ENCODE measurements at places on chromosomes 5 and 9. TPM values are rescaled to one million over a fixed set of nuclear protein-coding genes. Genes with fewer than 3 reads are reported as not detected.

The PCDHA1 gene
- 0.07 TPM for total RNA-seq

DNA sequence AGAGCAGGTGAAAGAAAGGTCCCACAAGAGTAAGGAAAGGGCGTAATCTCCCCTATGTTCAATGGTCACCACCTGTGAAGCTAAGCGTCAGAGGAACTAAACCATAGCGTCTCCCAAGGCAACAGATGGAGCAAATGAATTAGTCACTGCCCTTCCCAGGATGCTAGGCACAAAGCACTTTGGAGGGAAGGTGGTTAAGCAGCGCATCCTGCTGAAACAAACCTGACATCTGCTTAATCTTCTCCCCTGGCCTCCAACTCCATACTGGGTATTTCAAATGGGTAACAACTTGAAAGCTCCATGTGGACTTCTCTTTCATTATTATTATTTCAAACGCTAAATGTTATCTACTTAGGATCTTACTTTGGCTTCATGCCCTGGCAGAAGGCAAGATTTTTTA lies 227.3 kb downstream of the MLLT3 start:
- H3K4me1 ChIP-seq = peaks cover 22% of the 10 kb centered on the region
- H3K36me3 ChIP-seq = peaks cover 19% of the 10 kb centered on the region
- no peak overlapping the region for H3K27ac ChIP-seq
- H3K27me3 ChIP-seq = no peaks in the 10 kb centered on the region

The OMD gene
- total RNA-seq = not detected

The STPG3 gene
- 0.48 TPM for total RNA-seq

DNA sequence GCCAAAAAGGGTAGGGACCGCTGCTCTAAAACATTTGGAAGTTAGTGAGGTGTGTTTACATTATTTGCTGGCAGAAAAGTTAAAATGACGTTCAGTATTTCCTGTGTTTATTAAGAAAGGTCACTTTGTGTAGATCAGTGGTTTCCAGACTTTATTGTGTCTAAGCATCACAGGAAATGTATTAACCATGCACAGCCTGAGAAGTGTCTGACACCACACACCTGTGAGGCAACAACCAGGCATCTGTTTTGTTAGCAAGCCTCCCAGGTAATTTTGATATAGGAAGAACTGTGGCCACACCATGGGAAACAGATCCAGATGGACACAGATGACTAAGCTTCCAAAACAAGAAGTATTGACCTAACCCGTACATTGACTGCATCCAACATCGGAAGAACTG lies 12.0 kb downstream of the TTC1 start:
- no peaks in the 10 kb centered on the region for H3K27me3 ChIP-seq
- peaks cover 29% of the 10 kb centered on the region for H3K36me3 ChIP-seq
- H3K4me1 ChIP-seq = peaks cover 15% of the 10 kb centered on the region
- no peak overlapping the region for H3K27ac ChIP-seq
- H3K4me3 ChIP-seq = no peak overlapping the region

The KLF9 gene
- 13.5 TPM for total RNA-seq

The FOXI1 gene
- not detected for total RNA-seq

- no peak overlapping the region for H3K27ac ChIP-seq
- H3K27me3 ChIP-seq = peaks cover 6% of the 10 kb centered on the region
- no peaks in the 10 kb centered on the region for H3K36me3 ChIP-seq
- H3K4me1 ChIP-seq = peaks cover 1% of the 10 kb centered on the region
These were observed 261.6 kb downstream of the ARRDC3 start for GRCh38 chr5:91121347-91121993.

- no peak for DNase-seq
- H3K4me3 ChIP-seq = peak overlapping the region; percentile 96
- peaks cover 42% of the 10 kb centered on the region for H3K36me3 ChIP-seq
- H3K27me3 ChIP-seq = no peaks in the 10 kb centered on the region
These were observed 601 bp downstream of the FBXO38 start for GRCh38 chr5:148384380-148384737.

The SPAAR gene
- not detected for total RNA-seq

The NDST1 gene
- total RNA-seq = 3.0 TPM

The PCDHB5 gene
- not detected for total RNA-seq

DNA sequence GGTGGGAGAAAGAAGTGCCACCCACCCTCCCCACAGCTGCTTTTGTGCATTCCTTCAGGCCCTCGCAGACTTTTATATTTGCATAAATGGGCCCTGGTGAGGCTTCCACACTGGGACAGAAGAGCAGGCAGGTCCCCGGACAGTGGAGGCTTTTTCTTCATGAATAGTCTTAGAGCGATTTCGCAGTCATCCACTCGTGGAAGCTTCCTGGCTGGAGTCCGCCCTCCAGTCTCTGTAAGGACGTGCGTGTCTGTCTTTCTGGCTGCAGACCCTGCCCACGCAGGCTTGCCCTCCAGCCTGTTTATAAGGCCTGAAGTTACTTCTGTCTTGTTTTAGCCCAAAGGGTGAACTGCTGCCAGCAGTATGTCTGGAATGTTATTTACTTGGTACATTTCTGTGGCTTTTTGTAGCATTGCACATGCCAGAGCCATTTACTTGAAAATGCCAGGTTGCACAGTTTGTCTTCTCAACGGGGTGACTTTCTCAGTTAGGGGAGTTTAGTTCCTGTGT lies 195.7 kb downstream of the AOPEP start:
- no peak overlapping the region for H3K4me3 ChIP-seq
- H3K36me3 ChIP-seq = no peaks in the 10 kb centered on the region
- no peak for DNase-seq
- H3K27me3 ChIP-seq = peaks cover 2% of the 10 kb centered on the region
- no peak overlapping the region for H3K27ac ChIP-seq

DNA sequence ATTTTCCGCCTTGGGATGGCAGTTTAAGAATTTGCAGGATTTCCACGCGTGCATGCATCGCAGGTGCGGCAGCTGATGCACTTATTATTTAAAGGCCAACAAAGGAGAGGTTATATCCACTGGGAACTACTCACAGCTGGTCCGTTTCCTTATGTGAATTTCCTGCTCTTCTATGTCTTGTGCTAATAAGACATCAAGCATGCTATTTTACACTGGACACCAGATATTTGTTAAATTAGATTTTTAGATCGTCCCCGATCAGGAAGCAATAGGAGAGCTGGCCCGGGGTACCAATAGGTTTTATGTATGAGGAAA lies 476 bp upstream of the DTWD2 start:
- H3K27ac ChIP-seq = peak overlapping the region; percentile 34
- H3K4me1 ChIP-seq = peaks cover 19% of the 10 kb centered on the region
- DNase-seq = no peak
- no peaks in the 10 kb centered on the region for H3K36me3 ChIP-seq

- H3K27ac ChIP-seq = no peak overlapping the region
- H3K4me3 ChIP-seq = no peak overlapping the region
- H3K36me3 ChIP-seq = no peaks in the 10 kb centered on the region
- peaks cover 10% of the 10 kb centered on the region for H3K4me1 ChIP-seq
These were observed 14.7 kb upstream of the TDRD7 start for GRCh38 chr9:97397220-97397619.

- no peak for DNase-seq
- H3K27ac ChIP-seq = no peak overlapping the region
- H3K27me3 ChIP-seq = no peaks in the 10 kb centered on the region
- H3K4me1 ChIP-seq = no peaks in the 10 kb centered on the region
These were observed 653.6 kb upstream of the ITGA1 start for GRCh38 chr5:52134013-52134650.

The PCDHGA12 gene
- total RNA-seq = 0.11 TPM

- H3K27ac ChIP-seq = no peak overlapping the region
- H3K4me1 ChIP-seq = no peaks in the 10 kb centered on the region
- H3K36me3 ChIP-seq = peaks cover 55% of the 10 kb centered on the region
- H3K4me3 ChIP-seq = no peak overlapping the region
- no peaks in the 10 kb centered on the region for H3K27me3 ChIP-seq
- DNase-seq = no peak
These were observed 65.4 kb downstream of the SSBP2 start for GRCh38 chr5:81685471-81685870.

- no peaks in the 10 kb centered on the region for H3K27me3 ChIP-seq
- H3K27ac ChIP-seq = no peak overlapping the region
- no peak for DNase-seq
- H3K36me3 ChIP-seq = no peaks in the 10 kb centered on the region
- no peaks in the 10 kb centered on the region for H3K4me1 ChIP-seq
- no peak overlapping the region for H3K4me3 ChIP-seq
These were observed 46.5 kb upstream of the NR5A1 start for GRCh38 chr9:124553738-124554137.

DNA sequence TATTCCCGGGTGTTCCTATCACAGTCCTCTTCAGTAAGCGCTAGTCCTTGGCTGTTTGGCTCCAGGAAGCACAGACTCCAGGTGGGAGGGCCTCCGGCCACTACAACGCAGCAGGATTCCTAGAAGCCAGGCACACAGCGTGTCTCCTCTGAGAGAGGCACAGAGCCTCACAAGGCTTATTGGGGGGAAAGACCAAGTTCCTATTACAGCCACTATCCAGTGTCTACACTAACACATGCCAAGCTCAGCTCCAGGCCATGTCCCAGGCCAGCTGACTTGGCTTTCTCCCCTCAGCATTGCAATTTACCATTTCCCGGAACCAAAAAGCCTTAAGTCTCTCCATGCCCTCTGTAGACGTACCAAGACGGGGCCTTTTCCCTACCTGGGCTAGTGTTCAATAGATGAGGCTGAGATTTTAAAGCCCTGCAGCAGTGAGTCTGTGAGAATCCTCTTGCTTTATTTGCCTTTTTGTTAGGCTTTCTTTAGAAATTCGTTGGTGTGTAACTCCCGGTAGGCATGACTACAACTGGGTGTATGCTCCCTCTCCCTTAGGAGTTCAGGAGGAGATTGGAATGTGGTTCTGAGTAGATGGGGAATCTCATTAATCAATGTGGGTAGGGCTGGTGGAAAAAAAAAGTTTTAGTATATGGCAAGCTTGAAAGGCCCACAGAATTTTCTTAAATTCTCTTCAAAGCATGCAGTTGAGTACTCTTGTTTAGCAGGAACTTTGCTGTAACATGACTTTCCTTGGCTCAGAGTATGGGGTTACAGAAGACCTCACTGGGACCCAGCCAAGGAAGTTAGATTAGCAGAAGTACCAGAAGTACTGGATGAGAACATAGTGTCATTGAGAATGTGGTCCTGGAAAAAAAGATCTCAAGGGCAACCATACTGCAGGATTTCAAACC lies 84.3 kb upstream of the SLC1A3 start:
- no peak for DNase-seq
- no peak overlapping the region for H3K4me3 ChIP-seq
- no peaks in the 10 kb centered on the region for H3K4me1 ChIP-seq
- peaks cover 2% of the 10 kb centered on the region for H3K27me3 ChIP-seq
- no peaks in the 10 kb centered on the region for H3K36me3 ChIP-seq

GRCh38 chr9:30591461-30591860 lies 1793.0 kb upstream of the ACO1 start:
- H3K4me1 ChIP-seq = no peaks in the 10 kb centered on the region
- no peak overlapping the region for H3K4me3 ChIP-seq

- no peaks in the 10 kb centered on the region for H3K4me1 ChIP-seq
- H3K27ac ChIP-seq = no peak overlapping the region
- H3K36me3 ChIP-seq = no peaks in the 10 kb centered on the region
- H3K27me3 ChIP-seq = no peaks in the 10 kb centered on the region
These were observed 527.0 kb upstream of the TUSC1 start for GRCh38 chr9:26205261-26205660.

The IFNA13 gene
- not detected for total RNA-seq

DNA sequence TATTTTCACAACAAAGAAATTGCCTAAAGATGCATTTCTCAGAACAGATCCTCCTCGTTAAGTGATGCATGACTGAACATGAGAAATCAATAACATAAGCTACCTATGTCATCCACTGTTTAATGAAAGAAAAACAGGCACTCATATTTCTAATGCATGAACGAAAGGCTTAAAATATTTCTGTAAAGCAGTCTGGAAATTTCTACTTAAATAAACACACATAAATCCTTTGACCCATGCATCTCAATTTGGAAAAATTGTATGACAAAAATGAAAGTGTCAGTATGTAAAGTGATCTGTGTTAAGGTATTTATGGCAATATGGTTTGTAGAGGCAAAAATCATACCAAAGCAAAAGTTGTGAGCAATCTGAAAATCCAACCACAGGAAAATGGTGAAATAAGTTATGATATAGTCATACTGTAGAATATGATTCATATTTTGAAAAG lies 399.2 kb upstream of the GRAMD2B start:
- H3K4me3 ChIP-seq = no peak overlapping the region
- no peak for DNase-seq
- H3K4me1 ChIP-seq = no peaks in the 10 kb centered on the region

GRCh38 chr5:111834926-111835599 lies 78.1 kb upstream of the NREP start:
- DNase-seq = no peak
- H3K4me3 ChIP-seq = no peak overlapping the region
- peaks cover 15% of the 10 kb centered on the region for H3K27me3 ChIP-seq
- H3K4me1 ChIP-seq = peaks cover 2% of the 10 kb centered on the region
- no peak overlapping the region for H3K27ac ChIP-seq
- H3K36me3 ChIP-seq = no peaks in the 10 kb centered on the region

The C9orf50 gene
- not detected for total RNA-seq

- no peak overlapping the region for H3K4me3 ChIP-seq
- peaks cover 5% of the 10 kb centered on the region for H3K4me1 ChIP-seq
- peaks cover 9% of the 10 kb centered on the region for H3K27me3 ChIP-seq
- peaks cover 10% of the 10 kb centered on the region for H3K36me3 ChIP-seq
- no peak overlapping the region for H3K27ac ChIP-seq
These were observed 13.5 kb downstream of the RFESD start for GRCh38 chr5:95660060-95660459.

The FOXD4 gene
- not detected for total RNA-seq

DNA sequence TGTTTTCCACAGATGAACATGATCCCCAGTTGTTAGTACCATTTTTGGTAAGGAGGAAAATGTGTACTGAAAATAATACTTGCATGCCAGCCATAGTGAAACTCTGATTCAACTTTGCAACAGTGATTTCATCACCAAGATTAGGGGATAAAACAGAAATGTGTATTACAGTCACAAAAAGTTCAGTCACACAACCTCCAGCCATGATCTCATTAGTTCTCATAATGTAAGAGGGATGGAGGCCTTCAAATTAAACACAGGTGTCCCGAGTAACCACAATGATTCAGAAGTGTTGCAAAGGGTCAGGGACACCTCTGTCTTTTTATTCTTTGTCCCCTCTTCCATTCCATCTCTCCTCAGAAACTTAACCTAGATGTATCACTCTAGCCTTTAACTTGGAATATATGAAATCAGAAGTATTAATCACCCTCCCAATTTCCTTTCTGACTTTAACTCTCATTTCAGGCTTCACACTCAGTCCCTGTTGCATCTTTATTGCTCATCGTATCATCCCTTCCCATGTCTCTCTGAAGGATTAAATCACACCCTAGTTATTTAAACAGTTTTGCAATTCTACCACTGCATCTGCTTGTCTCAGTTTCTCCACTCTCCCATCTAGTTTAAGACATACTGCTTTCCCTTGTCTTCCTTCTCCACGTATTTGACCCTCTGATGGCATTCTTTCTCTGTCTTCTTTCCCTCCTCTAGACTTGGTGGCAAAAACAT lies 291.2 kb downstream of the ADAMTS6 start:
- H3K27ac ChIP-seq = peak overlapping the region; percentile 23
- H3K27me3 ChIP-seq = peaks cover 10% of the 10 kb centered on the region
- H3K36me3 ChIP-seq = no peaks in the 10 kb centered on the region
- H3K4me1 ChIP-seq = peaks cover 8% of the 10 kb centered on the region

GRCh38 chr5:175382171-175382570 lies 61.8 kb downstream of the DRD1 start:
- no peak overlapping the region for H3K4me3 ChIP-seq
- no peaks in the 10 kb centered on the region for H3K4me1 ChIP-seq
- H3K27me3 ChIP-seq = peaks cover 6% of the 10 kb centered on the region
- no peak overlapping the region for H3K27ac ChIP-seq

The DMRT3 gene
- not detected for total RNA-seq

The CKMT2 gene
- not detected for total RNA-seq

The CCL28 gene
- 13.0 TPM for total RNA-seq

GRCh38 chr5:60287174-60287771 lies 393.7 kb upstream of the PDE4D start:
- H3K27me3 ChIP-seq = no peaks in the 10 kb centered on the region
- no peak for DNase-seq
- H3K4me3 ChIP-seq = no peak overlapping the region

The ACOT12 gene
- not detected for total RNA-seq

The NUTM2F gene
- total RNA-seq = not detected

All from activated T-helper 2 cell treated with anti-CD3 and anti-CD28 coated beads, Interferon-gamma antibody, Interleukin-2, Interleukin-4, amounts not matched to agents 10 μg/mL and 5 μg/mL and 100 μg/mL, durations not matched to agents 14 hours and 24 hours and 36 hours (primary cell).